Cerebellar nuclear complex (tissue), 1 donor: ENCODE measurements at places on chromosomes 4 and X.

- no peak for DNase-seq
Observed at GRCh38 chr4:82823062-82823461, 24.5 kb upstream of the SCD5 start.

- no peak for DNase-seq
Observed at GRCh38 chrX:2318371-2318770, 182.4 kb downstream of the DHRSX start.

DNA sequence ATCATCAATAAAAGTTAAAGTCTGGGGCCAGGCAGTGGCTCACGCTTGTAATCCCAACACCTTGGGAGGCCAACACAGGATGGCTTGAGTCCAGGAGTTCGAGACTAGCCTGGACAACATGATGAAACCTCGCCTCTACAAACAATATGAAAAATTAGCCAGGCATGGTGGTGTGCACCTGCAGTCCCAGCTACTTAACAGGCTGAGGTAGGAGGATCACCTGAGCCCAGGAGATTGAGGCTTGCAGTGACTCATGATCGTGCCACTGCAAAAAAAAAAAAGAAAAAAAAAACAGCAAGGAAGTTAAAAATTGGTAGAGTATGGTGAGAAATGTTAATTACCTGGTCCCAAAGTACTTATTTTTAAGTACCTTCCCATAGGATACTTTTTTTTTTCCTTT lies 27.5 kb downstream of the FBXW7 start:
- DNase-seq: no peak

- no peak for DNase-seq
Observed at GRCh38 chr4:89753601-89754066, 83.3 kb downstream of the SNCA start.

DNA sequence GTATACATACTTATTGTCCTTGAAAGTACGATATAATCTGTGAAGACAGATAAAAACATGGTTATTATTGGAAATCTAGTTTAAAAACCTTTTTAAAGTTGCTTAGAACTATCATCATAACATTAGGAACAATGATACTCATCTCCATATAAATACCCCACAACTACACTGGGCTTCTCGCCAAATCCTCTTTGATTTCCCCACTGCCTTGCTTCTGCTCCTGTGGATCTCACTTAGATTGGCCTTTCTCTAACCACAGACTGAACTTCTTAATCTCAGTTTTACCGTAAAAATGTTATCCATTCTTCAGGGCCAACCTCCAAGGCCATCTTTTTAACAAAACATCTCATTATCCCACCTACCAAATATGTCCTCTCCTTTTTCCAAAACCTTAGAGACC lies 77.6 kb downstream of the PRKG2 start:
- no peak for DNase-seq

DNA sequence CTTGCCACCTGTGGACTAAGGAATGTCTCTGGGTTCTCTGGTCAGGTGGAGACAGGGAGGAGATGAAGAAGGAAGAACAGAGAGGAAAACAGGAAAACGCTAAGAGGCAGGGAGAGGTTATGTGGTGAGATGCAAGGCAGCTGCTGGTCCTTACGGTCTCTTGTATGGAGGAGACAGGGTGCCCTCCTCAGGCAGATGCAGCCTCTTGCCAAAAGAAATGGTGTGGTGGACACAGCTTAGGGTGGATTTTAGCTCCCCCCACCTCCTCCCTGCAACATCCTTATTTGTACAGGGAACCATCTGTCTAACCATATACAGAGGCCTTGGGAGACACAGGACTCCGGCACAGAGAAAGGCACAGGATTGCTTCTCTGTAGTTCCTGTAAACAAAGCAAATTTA lies 9.7 kb downstream of the OCIAD2 start:
- no peak for DNase-seq

DNA sequence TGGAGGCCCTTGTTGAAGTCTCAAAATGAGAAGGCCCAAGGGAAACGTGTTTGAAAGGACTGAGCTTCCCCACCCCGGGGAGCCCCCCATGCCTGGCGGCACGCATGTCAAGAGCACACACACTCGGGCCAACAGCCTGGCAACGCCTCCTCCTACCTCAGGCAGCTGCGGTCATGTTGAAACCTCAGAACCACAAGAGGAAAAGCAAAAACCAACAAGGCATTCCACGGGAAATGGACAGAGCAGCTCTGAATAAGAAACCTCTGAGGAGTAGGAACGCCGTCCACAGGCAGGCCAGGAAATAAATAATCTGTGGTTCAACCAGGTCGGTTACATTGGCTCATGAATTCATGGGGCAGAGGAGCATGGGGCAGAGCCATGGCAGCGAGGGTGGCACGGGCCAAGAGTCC lies 95.7 kb upstream of the AFAP1 start:
- no peak for DNase-seq

- DNase-seq: no peak
Observed at GRCh38 chr4:6633091-6633906, 7.2 kb upstream of the MRFAP1 start.

DNA sequence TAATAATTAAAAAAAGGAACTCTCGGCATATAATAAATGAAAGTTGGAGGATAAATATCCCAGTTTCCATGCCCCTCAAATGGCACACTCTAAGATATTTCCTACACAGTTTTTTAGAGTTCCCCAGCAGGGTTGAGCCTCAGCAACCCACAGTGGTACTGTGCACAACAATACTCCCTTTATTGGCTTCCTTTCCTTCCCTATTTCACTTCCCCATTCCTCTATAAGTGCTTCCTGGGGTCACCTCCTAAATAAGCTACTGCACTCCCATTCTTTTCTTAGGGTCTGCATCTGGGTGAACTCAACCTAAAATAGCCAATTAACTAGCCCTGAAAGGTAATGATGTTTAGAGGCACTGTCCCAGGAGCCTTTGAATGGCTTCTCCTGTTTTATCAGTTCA lies 76.4 kb upstream of the NHS start:
- DNase-seq: no peak

DNA sequence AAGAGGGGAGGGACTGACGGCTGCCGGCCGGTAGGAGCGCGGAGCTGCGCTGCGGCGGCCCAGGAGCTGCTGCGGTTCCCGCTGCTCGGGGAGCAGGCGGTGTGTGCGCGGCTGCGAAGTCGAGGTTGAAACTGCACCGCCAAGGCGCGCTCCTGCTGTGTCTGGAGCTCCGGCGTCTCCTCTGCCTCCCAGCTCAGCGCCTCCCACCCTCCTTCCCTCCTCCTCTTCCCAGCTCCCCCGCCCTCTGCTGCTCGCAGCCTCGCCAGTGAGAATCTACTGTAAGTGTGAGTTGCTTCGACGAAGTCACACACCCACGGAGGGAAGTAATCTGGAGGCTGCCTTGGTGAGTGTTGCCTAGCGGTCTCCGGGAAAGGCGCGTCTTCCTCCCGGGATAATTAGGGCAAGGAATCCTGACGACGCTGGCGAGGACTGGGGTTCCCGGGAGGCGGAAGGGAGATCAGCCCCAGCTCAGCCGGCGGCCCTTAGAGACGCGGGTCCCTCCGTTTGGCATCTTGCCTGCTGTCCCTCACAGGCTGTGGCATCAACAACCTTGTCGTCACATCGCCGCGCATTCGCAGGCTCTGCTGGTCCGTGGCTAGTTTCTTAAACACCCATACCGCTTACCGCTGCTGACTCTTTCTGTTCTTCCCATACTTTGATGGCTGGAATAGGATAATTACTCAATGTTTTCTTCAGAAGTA lies at the start of gene EPHA5:
Gene EPHA5 (minus strand): TSS at position 159 of the 701 bp plus-strand sequence. CDS start 747 bp downstream, outside the sequence.
- DNase-seq: no peak

- no peak for DNase-seq
Observed at GRCh38 chr4:2354760-2355159, 63.7 kb downstream of the ZFYVE28 start.

GRCh38 chrX:78658845-78659744 lies at the start of gene RTL3:
RTL3 (minus strand) TSS chrX:78659328; CDS start chrX:78658420, 908 bp downstream.
- no peak for DNase-seq

- DNase-seq: no peak
Observed at GRCh38 chr4:6909970-6910339, 329 bp downstream of the TBC1D14 start.

- DNase-seq: no peak
Observed at GRCh38 chr4:65370709-65371108, 299.6 kb downstream of the EPHA5 start.

- DNase-seq: no peak
Observed at GRCh38 chrX:46713672-46714490, 45.0 kb downstream of the SLC9A7 start.

DNA sequence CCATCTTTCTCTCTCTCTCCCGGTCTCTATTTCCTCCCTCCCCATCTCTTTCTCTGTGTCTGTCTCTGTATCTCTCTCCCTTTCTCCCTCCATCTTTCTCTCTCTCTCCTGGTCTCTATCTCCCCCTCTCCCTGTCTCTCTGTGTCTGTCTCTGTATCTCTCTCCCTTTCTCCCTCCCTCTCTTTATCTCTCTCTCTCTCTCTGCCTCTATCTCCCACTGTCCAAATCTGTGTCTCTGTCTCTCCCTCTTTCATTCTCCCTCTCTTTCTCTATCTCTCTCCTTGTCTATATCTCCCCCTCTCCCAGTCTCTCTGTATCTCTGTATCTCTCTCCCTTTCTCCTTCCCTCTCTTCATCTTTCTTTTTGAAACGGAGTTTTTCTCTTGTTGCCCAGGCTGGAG lies 23.6 kb downstream of the IL3RA start:
- no peak for DNase-seq

DNA sequence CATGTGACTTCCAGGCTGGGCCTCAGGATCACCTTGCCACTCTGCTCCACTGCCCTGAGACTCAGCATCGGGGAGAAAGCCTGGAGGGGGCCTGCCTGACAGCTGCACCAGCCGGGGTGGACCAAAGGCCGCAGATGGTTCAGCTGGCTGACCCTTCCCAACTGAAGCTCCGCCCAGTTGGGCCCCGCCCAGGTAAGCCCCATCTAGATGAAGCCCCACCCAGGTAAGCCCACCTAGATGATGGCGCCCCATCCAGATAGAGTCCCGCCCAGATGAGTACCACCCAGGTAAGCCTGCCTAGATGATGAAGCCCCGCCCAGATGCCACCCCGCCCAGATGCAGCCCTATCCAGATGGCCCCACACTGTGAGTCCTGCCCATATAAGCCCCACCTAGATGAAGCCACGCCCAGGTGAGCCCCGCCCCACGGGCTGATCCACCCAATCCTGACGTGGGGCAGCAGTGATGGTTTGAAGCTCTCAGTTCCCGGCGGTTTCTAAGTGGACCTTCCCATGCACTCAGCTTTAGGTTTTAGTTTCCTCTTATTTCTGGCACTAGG lies 10.0 kb downstream of the ZFYVE28 start:
- DNase-seq: no peak

DNA sequence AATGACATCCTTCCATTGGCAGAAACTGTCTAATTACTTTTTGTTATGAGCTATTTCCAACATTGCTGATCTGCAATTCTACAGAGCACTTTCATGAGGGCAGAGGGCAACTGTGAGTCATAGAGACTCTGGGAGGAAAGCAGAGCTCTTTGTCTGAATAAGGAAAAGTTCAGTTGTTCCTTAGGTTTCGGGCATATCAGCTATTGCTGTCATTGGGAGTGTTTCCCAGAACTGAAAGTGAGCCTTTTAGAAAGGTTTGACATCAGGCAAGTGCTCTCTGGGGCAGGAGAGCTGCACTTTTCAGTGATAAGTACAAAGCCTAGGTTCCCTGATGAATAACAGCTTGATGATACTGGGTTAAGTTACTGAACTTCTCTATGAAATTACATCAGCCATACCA lies 119.2 kb upstream of the EDNRA start:
- DNase-seq: no peak

- no peak for DNase-seq
Observed at GRCh38 chr4:32551943-32552342, 1831.8 kb downstream of the PCDH7 start.

- DNase-seq: no peak
Observed at GRCh38 chr4:41943506-41943905, 8.3 kb downstream of the TMEM33 start.

DNA sequence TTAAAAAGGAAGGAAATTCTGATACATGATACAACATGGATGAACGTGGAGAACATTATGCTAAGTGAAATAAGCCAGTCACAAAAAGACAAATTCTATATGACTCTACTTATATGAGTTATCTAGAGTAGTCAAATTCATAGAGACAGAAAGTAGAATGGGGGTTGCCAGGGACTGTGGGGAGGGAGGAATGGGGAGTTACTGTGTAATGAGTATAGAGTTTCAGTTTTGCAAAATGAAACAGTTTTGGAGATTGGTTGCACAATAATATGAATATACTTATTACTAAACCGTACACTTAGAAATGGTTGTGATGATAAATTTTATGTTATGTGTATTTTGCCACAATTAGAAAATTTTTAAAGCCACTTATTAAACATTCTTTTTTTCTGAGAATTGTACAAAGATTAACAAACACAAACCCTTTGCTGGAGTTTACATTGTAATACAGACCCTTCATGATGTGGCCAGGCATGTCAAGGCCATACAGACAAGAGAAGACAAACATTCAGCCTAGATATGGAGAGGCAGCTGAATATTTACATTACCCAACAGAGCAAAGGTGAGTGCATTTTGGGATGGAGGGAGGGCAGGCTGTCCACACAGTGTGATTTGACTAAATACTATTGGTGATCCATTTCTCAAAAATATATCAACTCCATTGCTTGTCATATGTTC lies 21.2 kb upstream of the GPC3 start:
- no peak for DNase-seq

GRCh38 chr4:81031796-81032551 lies 1.5 kb downstream of the BMP3 start:
- DNase-seq: no peak

DNA sequence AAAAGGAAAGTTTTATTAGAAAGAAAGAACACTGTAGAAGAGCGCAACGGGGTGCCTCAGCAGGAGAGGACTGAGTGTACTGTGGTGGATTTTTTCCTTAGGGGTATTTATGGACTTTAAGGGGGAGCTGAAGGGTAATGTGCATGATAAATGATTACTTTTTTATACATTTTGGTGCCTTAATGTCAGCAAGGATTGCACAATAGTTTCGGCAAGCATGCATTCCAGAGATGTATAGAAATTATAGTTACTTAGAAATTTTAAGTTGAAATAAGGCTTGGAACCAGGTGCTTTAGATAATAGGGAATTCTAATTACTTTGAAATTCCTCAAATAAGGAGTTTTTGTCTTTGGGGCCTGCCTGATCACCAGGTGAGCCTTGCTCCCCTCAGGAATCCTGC lies 30.5 kb upstream of the SERPINA7 start:
- no peak for DNase-seq

DNA sequence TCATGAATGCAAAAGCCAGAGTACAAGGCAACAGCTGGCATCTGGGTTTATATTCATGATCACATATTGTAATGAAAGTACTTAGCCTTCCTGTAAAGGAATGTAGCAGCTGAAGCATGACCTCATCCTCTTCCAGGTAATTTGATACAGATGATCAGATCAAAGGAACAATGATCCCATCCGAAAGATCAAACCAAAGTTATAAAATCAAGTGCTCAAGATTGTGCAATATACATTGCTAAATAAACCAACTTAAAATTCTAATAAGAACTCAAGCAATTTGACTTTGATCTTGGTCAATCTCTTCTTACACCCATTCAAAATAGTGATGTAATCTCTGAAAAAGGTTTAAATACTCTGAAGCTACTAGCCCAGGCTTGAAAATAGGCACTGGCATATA lies 113.1 kb upstream of the INPP4B start:
- no peak for DNase-seq

- DNase-seq: no peak
Observed at GRCh38 chr4:151691639-151692442, 69.0 kb downstream of the GATB start.
